ENCODE measurements at places on chromosomes 4 and X.

DNA sequence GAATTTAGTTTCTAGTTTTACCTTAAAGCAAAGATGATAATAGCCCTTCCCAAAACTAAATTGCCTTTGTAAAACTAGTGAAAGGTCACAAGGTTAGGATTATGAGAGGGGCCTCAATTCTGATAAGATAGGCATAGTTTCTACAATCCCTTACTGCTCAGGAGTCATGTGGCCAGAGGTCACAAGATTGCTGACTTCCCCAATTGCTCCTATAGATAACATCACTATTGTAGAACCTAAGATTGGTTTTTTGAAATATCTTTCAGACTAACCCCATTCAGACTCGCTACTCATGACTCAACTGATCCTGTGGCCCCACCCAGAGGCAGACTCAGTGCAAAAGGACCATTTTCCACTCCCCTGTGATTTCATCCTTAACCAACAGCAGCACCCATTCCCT lies 70.3 kb downstream of the SCD5 start:
- no peak overlapping the region for H3K27ac ChIP-seq
- no peaks in the 10 kb centered on the region for H3K4me1 ChIP-seq
- no peak overlapping the region for H3K4me3 ChIP-seq
- no peaks in the 10 kb centered on the region for H3K27me3 ChIP-seq

DNA sequence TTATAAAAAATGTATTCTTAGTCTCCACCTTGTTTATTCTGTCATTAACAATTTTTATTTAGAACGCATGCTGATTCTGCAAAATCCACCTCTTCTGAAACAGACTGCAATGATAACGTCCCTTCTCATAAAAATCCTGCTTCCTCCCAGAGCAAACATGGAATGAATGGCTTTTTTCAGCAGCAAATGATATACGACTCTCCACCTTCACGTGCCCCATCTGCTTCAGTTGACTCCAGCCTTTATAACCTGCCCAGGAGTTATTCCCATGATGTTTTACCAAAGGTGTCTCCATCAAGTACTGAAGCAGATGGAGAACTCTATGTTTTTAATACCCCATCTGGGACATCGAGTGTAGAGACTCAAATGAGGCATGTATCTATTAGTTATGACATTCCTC lies 75.6 kb upstream of the SMARCA5 start:
- no peak overlapping the region for H3K27ac ChIP-seq
- H3K4me3 ChIP-seq, result no peak overlapping the region
- peaks cover 10% of the 10 kb centered on the region for H3K4me1 ChIP-seq
- no peaks in the 10 kb centered on the region for H3K27me3 ChIP-seq

GRCh38 chr4:18227880-18228279 lies 206.3 kb upstream of the LCORL start:
- peaks cover 6% of the 10 kb centered on the region for H3K36me3 ChIP-seq
- DNase-seq, result no peak
- no peaks in the 10 kb centered on the region for H3K27me3 ChIP-seq
- H3K27ac ChIP-seq, result no peak overlapping the region

- peaks cover 10% of the 10 kb centered on the region for H3K4me1 ChIP-seq
- no peaks in the 10 kb centered on the region for H3K27me3 ChIP-seq
- peaks cover 6% of the 10 kb centered on the region for H3K36me3 ChIP-seq
- no peak for DNase-seq
- H3K27ac ChIP-seq, result no peak overlapping the region
Observed at GRCh38 chr4:109699553-109700225, 3.6 kb downstream of the CASP6 start.

DNA sequence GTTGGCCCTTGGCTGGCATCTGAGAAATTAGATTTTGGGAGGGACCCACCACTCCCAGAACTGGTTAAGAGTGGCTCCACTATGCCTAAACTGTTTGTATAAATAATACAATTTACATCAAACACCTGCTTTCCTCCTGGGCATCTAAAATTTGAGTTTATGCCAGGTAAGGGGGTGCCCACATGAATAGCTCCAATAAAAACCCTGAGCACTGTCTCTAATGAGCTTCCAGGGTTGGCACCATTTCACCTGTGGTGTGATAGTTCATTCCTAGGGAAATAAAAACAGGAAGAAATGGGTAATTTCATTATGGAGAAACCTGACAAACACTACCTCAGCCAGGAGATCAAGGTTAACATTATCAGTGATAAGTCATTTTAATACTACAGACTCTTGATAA lies 119.7 kb downstream of the FRYL start:
- H3K36me3 ChIP-seq, result peaks cover 27% of the 10 kb centered on the region
- peaks cover 23% of the 10 kb centered on the region for H3K4me1 ChIP-seq
- DNase-seq, result no peak

DNA sequence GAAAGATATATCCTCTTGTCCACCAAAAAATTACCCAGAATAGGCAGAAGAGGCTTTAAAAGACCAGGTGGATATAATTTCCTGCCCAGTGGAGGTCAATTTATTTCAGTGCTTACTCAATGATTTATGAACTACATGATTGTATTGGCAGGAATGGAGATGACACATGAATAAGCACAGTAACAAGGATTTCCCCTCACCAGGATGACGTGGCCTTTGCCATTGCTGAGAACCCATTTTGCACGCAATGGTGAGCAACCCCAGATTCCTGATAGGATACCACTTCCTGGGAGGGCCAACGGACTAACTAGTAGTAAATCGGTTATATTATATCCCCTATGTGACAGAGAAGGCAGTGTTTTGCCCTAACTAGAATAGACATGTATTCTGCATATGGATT lies 11.6 kb upstream of the TTC29 start:
- no peaks in the 10 kb centered on the region for H3K4me1 ChIP-seq
- peaks cover 23% of the 10 kb centered on the region for H3K27me3 ChIP-seq
- H3K27ac ChIP-seq, result no peak overlapping the region
- H3K4me3 ChIP-seq, result no peak overlapping the region
- H3K36me3 ChIP-seq, result no peaks in the 10 kb centered on the region
- DNase-seq, result no peak

DNA sequence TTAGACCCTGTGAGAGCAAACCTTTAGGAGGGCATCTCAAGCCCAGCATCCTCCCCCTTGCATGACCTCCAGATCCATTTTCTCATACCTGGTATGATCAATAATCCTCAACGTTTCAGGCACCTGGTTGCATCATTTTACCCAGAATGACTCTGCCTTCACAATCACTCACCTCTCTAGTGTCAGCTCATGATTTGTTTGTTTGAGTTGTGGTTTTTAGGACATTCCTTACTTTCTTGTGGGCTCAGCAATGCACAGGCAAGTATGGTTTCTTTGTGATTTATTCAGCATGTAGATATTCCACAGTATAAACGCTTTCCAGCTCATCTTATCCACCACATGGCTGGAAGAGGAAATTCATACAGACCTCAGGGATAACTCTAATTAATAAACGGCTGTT lies 93.6 kb upstream of the CPEB2 start:
- H3K4me3 ChIP-seq, result no peak overlapping the region
- H3K4me1 ChIP-seq, result no peaks in the 10 kb centered on the region
- no peaks in the 10 kb centered on the region for H3K36me3 ChIP-seq

GRCh38 chrX:100685997-100686305 lies 42.0 kb downstream of the SRPX2 start:
- no peaks in the 10 kb centered on the region for H3K27me3 ChIP-seq
- peaks cover 23% of the 10 kb centered on the region for H3K4me1 ChIP-seq
- H3K27ac ChIP-seq, result no peak overlapping the region

- peaks cover 4% of the 10 kb centered on the region for H3K27me3 ChIP-seq
- no peaks in the 10 kb centered on the region for H3K4me1 ChIP-seq
- H3K36me3 ChIP-seq, result no peaks in the 10 kb centered on the region
- H3K27ac ChIP-seq, result no peak overlapping the region
Observed at GRCh38 chr4:114081783-114082182, 102.3 kb upstream of the ARSJ start.

GRCh38 chr4:186240848-186241491 lies 13.7 kb downstream of the KLKB1 start:
- H3K36me3 ChIP-seq, result peaks cover 6% of the 10 kb centered on the region
- H3K4me1 ChIP-seq, result no peaks in the 10 kb centered on the region
- no peaks in the 10 kb centered on the region for H3K27me3 ChIP-seq
- no peak for DNase-seq

- H3K4me3 ChIP-seq, result no peak overlapping the region
- no peak for DNase-seq
- no peaks in the 10 kb centered on the region for H3K36me3 ChIP-seq
- H3K27me3 ChIP-seq, result peaks cover 7% of the 10 kb centered on the region
- no peak overlapping the region for H3K27ac ChIP-seq
Observed at GRCh38 chrX:3550160-3550751, 163.2 kb downstream of the PRKX start.

GRCh38 chr4:140861359-140862176 lies 105.4 kb upstream of the TBC1D9 start:
- DNase-seq, result peak; percentile 49
- no peak overlapping the region for H3K27ac ChIP-seq

DNA sequence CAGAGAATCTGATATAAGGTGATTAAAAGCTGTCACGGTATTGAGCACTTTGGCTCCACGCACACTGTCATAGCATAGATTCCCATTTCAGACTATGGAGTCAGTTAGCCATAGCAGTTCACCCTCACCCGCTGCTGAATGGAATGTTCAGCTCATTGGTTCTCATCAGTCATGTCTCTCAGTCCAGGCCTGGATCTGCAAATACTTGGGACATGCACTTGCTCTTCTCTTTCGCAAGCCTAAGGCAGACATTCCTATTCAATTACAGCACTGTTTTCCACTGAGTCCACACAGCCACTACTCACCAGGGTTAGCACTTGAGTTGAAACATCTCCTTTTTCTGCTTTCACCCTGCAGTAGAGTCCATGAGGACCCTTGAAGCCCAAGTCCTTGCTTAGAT lies 30.6 kb upstream of the SCML1 start:
- H3K36me3 ChIP-seq, result no peaks in the 10 kb centered on the region
- no peaks in the 10 kb centered on the region for H3K4me1 ChIP-seq
- H3K27ac ChIP-seq, result no peak overlapping the region
- peaks cover 18% of the 10 kb centered on the region for H3K27me3 ChIP-seq
- no peak overlapping the region for H3K4me3 ChIP-seq

GRCh38 chr4:134089885-134090284 lies 111.7 kb downstream of the PABPC4L start:
- DNase-seq, result no peak
- no peak overlapping the region for H3K27ac ChIP-seq
- H3K36me3 ChIP-seq, result no peaks in the 10 kb centered on the region
- H3K4me1 ChIP-seq, result no peaks in the 10 kb centered on the region
- H3K4me3 ChIP-seq, result no peak overlapping the region
- H3K27me3 ChIP-seq, result no peaks in the 10 kb centered on the region

DNA sequence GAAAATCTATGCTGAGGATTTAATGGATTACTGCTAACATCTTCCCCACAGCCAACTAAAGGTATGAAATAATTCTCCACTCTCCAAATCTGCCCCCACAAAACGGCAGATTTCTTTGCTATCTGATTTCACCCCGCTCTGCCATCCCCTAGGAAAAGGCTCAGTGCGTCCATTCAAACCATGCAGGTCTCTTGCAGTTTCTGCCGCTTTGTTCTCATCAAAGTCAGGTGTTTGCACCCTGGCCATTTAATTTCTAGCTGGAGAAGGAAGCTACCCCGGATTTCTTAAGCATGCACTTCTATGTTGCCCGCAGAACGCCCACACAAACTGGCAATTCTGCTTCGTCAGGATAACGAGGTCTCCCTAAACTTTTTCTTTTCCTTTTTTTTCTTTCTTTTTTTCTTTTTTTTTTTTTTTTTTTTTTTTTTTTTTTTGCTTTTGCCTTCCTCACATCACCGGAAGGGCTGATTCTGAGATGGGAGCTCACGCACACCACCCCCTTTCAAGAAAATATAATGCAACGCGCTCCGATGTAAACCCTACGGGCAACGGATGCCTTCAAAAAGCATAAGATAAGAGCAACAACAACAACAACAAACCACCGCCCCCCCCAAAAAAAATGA lies 3.3 kb downstream of the NLGN4X start:
- no peaks in the 10 kb centered on the region for H3K36me3 ChIP-seq
- peak overlapping the region; percentile 76 for H3K4me3 ChIP-seq
- H3K4me1 ChIP-seq, result peaks cover 4% of the 10 kb centered on the region
- peak overlapping the region; percentile 83 for H3K27ac ChIP-seq
- no peak for DNase-seq
- H3K27me3 ChIP-seq, result peaks cover 28% of the 10 kb centered on the region

GRCh38 chr4:13654162-13654797 lies 26.8 kb upstream of the BOD1L1 start:
- no peaks in the 10 kb centered on the region for H3K36me3 ChIP-seq
- H3K4me3 ChIP-seq, result peak overlapping the region; percentile 83
- peaks cover 21% of the 10 kb centered on the region for H3K27me3 ChIP-seq
- peak; percentile 70 for DNase-seq
- H3K27ac ChIP-seq, result no peak overlapping the region
- H3K4me1 ChIP-seq, result peaks cover 21% of the 10 kb centered on the region

DNA sequence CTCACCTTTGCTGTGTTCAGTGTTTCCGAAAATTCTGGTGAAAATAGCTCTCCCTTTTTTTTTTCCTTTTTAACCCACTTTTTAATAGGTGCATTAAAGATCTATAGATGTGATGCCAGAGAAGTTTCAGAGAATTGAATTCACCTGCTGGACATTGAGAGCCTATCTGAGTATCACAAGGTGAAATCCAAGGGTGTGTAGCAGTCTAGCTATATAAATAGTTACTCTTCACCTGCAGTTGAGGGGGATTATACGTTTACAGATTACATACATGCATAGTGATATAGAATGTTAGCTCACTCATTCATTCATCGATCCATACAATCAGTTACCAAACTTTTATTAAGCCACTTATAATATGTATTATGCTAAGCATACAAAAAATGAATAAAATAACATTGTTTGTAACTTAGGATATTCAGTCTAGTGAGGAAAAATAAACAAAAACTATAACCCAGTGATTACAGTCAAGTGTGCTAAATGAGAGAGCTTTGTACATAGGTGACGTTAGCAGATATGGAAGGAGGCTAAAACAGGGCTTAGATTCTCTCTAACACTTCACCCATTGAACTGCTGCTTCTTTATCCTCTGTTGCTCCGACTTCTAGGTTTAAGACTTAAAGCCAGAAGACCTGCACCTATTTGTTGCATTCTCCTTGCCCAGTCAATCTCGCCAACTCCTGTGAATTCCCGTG lies 769.0 kb downstream of the STIM2 start:
- no peak overlapping the region for H3K27ac ChIP-seq
- no peaks in the 10 kb centered on the region for H3K4me1 ChIP-seq
- no peak for DNase-seq
- no peaks in the 10 kb centered on the region for H3K36me3 ChIP-seq
- H3K27me3 ChIP-seq, result no peaks in the 10 kb centered on the region
- no peak overlapping the region for H3K4me3 ChIP-seq

- no peak overlapping the region for H3K27ac ChIP-seq
- H3K4me3 ChIP-seq, result no peak overlapping the region
- no peak for DNase-seq
- H3K27me3 ChIP-seq, result no peaks in the 10 kb centered on the region
- H3K4me1 ChIP-seq, result no peaks in the 10 kb centered on the region
Observed at GRCh38 chr4:15601862-15602261, 53.3 kb downstream of the FBXL5 start.

DNA sequence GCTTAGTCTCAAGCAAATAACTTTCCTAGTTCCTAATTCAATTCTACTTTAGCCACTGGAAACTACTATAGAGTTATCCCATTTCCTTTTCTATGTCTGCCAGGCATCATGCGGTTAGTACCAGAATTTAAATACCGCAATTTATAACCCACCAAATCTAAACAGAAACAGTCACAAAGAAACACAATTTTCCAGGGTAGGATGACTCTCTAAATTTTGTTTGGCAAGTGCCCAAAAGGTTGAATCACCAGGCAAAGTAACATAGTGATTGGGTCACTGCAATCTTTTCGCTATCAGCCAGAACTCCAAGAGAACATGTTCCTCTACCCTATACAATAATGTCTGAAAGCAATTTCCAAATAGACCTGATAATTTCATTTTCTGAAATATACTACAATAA lies 240.2 kb upstream of the GRIA3 start:
- no peaks in the 10 kb centered on the region for H3K27me3 ChIP-seq
- DNase-seq, result no peak
- no peaks in the 10 kb centered on the region for H3K4me1 ChIP-seq
- H3K27ac ChIP-seq, result no peak overlapping the region
- no peaks in the 10 kb centered on the region for H3K36me3 ChIP-seq
- H3K4me3 ChIP-seq, result no peak overlapping the region

Measured in stimulated activated naive B cell treated with anti-CD40 and anti-IgM and Interleukin-4, amounts not matched to agents 10 μg/mL and 1 μg/mL and 100 μg/mL, for 72 hours (primary cell).